NCI-H1417 treated with DMSO at 0.1 percent for 48 hours (cell line): ENCODE measurements at places on chromosomes 5 and 9.

DNA sequence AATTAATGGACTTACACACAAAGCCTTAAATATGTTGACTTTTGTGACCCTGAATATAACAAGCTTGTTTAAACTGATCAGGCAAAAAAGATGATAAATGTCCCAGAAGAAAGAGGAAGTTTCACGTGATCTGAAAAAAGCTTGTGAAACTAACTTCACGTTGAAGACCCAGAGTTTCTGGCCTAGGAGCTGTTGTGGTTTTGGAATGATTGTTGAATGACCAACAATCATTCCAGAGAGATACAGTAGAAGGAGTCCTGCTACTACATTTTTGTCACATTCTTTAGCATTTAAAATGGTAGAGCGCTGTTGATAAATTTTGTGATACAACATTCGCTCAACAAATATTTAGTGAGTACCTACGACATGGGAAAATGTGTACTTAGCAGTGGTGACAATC, 143.1 kb upstream of the FBN2 start:
- DNase-seq, result no peak

- DNase-seq, result no peak
Observed at GRCh38 chr5:95958310-95959014, 3.2 kb downstream of the ELL2 start.

DNA sequence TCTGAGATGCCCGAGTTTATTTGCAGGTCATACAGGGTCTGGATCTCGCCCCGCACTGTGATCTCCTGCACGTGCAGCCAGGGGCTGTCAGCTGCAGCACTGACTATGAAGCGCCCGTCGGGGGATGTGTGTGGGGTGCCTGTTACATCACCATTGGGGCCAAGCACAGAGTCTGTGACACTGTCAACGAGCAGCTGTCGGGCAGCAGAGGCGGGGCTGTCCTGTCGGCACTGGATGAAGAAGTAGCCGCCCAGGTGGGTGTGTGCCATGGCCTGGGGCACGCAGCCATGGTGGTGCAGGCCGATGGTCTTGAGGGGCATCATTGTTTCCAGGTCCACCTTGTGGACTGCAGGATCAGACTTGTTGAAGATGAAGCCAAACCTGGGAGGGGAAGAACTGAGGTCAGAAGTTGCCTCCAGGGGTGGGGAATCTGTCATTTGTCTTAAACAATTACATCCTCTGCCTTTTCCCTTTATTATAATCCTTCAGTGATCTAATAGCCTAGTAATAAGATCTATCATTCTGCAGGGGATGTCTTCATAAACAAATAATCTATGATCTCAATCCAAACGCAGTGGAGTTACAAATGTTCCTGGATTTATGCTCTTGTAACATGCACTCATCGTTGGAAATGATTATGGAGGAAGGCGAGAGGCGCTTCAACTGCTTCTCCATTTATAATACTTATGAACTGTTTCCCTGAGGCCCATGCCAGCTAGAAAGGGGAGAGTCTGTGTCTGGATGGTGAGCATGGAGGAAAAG, 147.8 kb downstream of the HSPA4 start:
- no peak for DNase-seq

GRCh38 chr5:10367579-10367978, 14.1 kb downstream of the MARCHF6 start:
- no peak for DNase-seq

DNA sequence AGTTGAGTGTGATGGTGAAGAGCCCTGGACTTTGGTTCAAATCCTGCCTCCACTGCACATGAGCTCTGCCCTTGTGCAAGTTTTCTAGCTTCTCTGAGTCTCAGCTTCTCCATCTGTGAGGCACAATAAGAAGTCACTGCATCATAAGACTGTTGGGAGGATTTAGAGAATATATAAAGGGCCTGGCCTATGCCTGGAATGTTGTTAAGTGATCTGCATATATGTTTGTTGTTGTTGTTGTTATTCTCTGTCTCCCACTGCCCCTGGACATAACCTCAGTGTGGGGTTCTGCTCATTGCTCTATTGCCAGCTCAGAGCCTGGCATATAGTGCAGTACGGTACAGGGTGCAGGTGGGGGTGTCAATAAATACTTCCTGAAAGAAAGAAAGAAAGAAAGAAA, 40.3 kb upstream of the EEIG1 start:
- DNase-seq, result no peak

GRCh38 chr5:121628783-121629182, 222.9 kb upstream of the FTMT start:
- DNase-seq, result no peak

- no peak for DNase-seq
Observed at GRCh38 chr5:103446813-103447212, 115.8 kb downstream of the NUDT12 start.

DNA sequence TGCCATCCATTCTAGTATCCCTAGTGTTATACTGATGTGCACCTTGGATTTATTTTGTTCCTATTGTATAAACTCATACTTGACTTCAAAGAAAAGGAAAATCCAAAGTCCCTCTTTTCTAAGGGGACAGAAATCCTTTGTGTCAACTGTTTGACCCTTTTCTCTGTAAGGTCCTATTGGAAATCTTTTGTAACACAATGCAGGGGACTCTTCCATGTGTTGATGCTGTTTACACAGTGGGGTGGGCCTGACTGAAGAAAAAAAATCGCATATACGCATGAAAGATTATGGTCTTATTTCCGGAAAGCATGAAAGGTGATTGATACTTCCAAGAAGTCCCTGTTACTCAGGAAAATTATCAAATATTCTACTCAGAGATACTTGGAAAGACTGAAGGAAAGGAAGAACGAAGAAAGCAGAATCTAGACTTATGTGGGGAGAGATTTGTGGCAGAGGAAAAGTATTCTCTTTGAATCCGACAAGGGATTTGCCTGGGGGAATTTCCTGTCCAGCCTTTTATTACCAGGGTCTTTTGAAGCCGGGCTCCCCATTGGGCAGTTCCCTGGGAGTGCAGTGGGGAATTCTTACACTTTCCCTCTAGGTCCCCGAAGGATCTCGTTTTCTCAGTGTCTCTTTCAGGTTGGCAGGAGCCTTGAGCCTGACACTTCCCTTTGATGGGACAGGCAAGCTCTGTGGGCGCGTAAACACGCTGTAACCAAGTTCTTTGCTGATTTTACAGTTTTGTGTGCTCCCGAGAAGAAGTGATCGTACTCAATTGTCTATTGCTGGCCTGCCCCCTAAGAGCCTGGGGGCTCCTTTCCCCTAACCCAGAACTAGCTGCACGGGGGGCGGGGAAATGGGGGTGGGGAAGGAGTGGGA, 779 bp upstream of the VCAN start:
- no peak for DNase-seq

DNA sequence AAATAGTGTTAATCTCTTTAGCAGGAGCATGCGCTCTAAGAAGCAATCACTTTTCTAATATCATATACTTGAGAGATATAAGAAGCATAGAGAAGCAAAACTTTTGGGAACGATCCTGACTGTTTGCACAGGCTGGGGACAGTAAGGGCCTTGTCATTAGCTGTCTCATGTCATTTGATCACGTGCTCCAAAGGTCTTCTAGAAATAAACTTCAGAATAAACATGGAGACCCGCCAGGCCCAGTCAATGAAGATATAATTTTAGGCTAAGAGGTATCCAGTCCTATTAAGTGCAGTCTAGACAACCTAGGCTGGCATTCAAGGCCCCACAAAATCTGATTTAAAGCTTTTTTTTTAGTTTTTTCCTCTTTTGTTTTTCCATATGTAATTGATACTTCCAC, 111.0 kb upstream of the APC start:
- DNase-seq, result no peak

DNA sequence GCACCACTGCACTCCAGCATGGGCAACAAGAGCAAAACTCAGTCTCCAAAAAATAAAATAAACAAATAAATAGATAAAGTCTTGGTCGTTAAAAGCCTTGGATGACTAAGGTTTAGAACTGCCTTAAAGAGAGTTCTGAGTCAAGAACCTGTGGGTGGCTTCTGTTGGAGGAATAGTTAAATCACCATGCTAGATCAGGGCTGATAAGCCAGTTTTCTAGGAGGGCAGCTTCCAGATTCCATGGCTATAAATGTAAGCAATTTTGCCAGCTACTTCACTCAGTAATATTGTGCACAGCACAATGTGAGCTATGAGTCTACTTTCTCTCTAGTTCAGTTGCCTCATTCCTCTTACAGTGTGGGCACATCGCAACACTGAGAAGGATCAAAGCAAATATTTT, 242.1 kb upstream of the NUDT12 start:
- DNase-seq, result no peak

DNA sequence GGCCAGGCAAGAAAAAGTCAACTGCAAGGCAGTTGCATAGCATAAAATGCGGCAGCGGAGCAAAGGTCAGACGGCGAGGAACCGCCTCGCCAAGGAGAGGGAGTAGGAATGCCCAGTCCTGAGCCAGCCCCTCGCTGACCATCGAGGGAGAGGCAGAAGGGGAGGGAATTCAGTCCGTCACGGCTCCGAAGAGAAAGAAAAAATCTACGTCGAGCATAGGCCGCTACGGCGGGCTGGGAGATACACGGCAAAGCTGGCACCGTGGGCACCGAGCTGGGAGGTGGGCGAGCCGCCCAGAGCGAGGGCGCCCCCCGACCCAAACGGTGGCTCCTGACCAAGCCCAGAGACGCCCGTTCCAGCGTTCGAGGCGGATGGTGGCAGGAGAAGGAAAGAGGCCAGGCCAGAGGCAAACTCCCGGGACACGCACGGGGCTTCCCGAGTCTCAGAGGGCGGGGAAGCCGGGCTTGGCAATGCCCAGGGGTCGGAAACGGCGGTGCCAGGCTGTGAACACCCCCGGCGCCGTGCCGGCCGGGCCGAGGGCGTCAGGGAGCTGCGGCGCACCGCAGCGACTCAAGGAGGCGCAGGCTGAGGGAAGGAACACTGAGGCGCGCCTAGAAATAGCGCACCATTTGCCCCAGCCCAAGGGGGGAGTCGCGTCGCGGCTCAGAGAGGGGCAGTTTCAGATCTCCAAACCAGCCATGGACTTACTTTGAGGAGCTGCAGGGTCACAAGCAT, 518 bp downstream of the SPRY4 start:
- no peak for DNase-seq

- no peak for DNase-seq
Observed at GRCh38 chr5:121797681-121798518, 53.8 kb upstream of the FTMT start.

- no peak for DNase-seq
Observed at GRCh38 chr5:118468085-118468484, 520.3 kb downstream of the DTWD2 start.

GRCh38 chr5:163451489-163451888, 8.4 kb downstream of the NUDCD2 start:
- DNase-seq, result no peak

- no peak for DNase-seq
Observed at GRCh38 chr9:116749176-116749575, 62.1 kb downstream of the TRIM32 start.

DNA sequence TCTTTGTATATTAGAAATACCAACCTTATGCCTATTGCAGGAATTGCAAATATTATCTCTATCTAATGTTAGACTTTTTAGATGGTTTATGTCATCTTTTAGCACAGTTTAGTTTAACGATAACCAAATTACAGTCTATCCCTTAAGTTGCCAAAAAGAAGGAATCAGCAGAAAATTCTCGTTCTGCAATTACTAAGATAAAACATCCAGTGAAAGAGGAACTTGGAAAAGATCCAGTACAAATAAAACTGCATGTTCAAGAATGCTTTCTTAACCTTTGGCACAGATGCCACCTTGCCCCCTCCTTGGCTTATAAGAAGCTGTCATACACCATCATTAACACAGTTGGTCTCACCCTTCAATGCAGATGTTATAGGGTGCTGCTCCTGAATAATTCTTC, 124.0 kb downstream of the SEMA5A start:
- no peak for DNase-seq

DNA sequence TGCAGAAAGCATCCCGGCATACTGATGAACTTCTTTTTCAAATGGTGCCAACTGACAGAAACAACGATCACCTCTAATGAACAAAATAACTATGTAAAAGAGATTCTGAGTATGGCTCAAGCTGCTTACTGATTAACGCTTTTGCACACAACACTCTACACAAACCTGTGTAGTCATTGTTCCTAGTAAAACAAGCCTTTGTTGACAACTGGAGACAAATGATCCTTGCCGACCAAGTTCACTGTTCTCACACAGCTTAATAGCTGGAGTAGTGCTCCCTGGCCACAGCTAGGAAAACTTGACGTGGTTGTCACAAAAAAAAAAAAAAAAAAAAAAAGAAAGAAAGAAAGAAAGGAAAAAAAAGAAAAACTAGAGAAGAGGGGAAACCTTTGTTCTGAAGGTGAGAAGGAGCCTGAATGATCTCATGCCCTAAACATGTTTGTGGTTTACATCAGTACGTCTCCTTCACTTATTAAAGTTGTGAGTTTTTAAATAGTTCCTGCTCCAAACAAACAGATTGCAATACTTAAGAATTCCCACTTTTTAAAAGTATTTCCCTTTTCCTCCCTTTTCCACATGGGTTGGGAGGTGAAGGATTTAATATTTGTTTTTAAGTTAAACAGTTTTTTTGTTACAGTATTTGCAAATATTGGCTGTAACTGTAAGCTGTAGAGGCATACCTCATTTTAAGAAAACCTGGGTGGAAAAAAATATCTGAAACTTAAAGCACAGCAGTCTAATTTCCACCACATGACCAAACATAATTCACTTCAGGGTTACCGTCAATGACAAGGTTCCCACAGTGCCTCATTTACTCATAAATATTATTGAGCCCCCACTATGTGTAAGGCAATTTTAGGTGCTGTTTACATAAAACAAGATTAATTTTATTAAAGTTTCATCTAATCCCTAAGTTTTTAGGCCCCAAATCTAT, 63.7 kb downstream of the GLIS3 start:
- no peak for DNase-seq

- no peak for DNase-seq
Observed at GRCh38 chr5:134226441-134227192, 744 bp upstream of the PPP2CA start.

DNA sequence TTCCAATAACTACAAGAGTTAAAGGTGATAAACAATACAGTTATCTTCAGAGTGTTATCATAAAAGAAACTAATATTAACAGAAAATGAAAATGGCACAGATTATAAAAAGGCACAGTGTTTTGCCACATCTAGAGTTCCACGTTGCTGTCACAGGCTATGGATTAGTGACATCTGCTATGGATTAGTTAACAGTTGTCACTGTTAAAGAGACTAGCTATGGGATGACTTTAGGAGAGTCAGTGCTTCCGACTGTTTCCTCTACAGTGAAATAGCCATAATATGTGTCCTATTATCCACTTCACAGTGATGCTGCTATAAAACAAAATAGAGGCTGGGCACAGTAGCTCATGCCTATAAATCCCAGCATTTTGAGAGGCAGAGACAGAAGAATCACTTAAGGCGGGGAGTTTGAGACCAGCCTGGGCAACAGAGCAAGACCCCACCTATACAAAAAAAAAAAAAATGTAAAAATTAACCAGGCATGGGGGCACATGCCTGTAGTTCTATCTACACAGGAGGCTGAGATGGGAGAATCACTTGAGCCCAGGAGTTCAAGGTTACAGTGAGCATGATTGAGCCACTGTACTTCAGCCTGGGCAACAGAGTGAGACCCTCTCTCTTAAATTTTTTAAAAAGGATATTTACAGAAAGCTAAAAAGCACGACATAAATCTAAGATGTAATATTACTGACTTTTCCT, 19.7 kb downstream of the MAPKAP1 start:
- no peak for DNase-seq

GRCh38 chr9:32787816-32788215, 4.5 kb downstream of the TMEM215 start:
- DNase-seq, result no peak

- no peak for DNase-seq
Observed at GRCh38 chr5:15620501-15620900, 120.5 kb downstream of the FBXL7 start.
